ENCODE measurements at places on chromosomes 12 and 14.

DNA sequence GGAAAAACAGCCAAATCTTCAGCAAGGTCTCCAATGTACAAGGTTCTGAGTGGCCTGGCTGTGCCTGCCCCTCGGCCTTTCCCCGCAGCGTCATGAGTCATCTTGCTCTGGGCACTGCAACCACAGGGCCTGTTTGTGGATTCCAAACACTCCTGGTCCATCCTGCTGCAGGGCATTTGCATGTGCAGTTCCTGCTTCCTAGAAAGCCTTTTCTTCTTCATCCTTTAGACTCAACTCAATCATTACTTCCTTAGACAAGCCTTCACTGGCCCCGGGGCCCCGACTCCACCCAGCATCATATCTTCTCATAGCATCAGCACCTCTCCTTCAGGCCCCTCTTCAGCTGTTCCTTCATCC is 101.8 kb upstream of the EGLN3 start:
- DNase-seq: no peak

- no peak for DNase-seq
Measured at GRCh38 chr12:66244446-66244845, 55.4 kb downstream of the IRAK3 start.

DNA sequence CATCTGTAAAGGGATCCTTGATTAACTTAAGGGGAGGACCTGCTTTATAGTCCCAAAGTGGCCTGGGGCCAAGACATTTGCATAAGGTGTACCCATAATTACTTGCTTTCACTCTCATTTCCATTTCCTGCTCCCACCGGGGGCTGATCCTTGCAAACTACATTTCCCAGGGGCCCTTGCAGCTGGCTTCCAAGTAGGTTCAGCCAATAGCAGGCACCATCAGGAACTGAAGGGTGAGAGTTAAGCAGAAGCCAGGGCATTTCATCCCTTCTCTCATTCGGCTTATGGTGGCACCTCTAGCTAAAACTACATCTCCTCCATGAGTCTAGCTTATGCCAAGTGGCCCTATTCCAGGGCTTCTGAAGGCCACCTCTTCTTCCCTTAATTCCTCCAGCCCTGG is 88.8 kb downstream of the CCDC60 start:
- DNase-seq: no peak

GRCh38 chr12:59972905-59973304 is 377.1 kb downstream of the SLC16A7 start:
- no peak for DNase-seq

- no peak for DNase-seq
Measured at GRCh38 chr12:69653703-69654102, 43.0 kb upstream of the LRRC10 start.

- no peak for DNase-seq
Measured at GRCh38 chr14:37285220-37285619, 87.5 kb downstream of the MIPOL1 start.

GRCh38 chr12:53781228-53781801 is 29.5 kb upstream of the CISTR start:
- DNase-seq: no peak

DNA sequence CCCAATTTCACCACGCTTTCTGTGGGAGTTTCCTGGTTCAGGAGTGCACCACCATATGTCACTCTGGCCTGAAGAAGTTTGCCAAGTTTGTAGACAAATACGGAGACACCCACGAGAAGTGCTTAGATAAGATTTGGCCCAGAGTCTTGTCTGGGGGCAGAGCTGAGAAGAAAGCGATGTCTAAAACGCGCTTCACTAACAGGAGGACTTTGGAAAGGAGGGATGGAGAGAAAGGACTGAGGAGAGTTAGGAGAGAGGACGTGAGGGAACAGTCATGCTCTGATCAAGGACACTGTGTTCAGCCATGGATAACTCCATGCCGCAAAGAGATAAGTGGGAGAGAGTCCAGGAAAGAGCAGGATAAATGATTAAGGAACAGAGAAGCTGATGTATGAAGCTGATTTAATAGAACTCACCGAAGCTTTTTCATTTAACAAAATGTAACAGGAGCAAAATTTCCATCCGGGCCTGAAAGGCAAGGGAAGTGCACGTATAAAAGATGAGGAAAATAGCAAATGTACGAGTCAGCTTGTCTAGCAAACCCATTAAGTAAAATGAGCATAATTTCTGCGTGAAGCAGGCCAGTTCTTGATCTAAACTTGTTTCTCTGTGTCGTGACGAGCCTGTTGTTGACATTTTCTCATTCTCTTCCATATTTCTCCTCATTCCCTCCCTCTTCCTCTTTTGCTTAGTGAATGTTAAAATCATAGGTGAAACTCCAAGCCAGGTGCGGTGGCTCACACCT is 23.4 kb upstream of the MAP3K9 start:
- no peak for DNase-seq

DNA sequence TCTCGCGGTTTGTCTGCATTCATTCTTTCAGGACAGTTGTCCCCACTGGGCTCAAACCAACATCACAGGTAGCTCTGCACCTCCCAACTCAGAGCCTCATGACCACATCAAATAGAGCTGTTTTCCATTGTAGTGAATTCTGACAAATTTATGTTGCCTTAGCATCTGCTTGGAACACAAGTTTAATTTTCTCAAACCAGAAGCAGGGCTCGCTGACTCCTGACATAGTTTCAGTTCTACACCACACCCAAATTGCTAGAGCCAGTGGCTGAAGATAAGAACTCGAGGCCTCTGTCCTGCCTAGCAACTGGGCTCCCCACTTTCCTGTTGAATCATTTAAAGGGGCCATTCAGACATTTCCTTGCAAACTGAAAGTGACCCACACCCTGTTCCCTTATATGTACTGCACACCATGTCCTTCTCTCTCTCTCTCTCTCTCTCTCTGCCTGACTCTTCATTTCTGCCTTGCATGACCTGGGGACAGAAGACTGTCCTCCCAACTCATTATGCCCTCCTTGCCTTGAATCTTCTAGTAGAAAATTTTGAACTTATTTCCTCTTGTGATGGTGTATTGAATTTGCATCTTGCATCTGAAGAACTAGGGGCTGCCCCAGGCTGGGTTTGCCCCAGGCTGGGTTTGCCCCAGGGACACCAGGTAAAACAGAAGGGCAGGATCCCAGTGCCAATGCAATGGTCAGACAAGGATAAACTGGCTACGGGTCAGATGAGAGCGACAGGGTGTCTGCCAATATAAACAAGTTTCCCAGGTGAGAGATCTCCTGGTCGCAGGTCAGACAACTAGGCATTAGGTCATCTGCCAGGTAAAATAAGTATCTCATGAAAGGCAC is 9.7 kb upstream of the WSCD2 start:
- no peak for DNase-seq

DNA sequence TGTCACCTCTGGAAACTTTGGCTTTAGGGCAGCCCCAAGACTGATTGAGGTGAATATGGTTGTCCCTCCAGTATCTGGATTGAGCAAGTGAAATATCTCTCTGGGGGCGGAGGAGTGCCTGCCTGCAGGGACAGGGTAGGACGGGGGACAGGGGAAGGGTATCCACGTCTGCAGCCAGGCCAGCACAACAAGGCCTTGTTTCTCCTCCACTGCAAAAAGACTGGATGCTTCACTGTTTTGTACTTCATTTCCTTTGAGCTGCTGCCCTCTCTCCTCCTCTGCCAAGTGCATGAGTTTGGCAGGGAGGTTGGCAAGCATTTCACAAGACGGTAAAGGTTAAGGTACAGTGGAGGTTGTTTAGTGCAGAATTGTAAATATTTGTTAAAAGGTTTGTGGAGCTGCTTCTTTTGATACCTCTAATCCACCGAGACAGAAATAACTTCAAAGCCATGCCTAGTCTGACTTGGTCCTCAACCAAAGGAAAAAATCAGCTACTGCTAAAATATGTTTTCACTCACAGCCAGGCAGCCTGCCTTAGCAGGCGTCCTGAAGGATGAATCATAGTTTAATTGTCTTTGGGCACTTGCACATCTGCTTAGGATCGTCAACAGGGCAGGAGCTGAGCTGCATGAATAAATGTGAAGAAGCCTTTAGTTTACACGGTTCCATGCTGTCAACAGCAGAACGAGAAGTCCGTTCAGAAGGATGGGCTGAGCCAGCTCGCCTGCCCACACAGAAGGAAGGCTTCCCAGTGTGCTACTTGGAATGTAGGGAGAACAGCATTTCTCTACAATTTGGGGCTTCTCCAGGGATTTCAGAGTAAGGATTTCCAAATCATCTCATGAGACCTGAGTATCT is 269.7 kb downstream of the TTC6 start:
- DNase-seq: no peak

- no peak for DNase-seq
Measured at GRCh38 chr14:105487449-105487985, 831 bp downstream of the CRIP1 start.

DNA sequence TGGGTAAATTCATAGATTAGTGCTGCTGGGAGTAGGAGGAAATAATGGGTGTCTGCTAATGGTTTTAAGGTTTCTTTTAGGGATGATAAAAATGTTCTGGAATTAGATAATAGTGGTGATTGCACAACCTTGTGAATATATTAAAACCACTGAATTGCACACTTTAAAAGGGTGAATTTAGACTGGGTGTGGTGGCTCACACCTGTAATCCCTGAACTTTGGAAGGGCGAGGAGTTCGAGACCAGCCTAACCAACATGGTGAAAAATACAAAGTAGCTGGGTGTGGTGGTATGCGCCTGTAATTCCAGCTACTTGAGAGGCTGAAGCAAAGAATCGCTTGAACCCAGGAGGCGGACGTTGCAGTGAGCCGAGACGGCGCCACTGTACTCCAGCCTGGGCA is 1.3 kb downstream of the RAD52 start:
- DNase-seq: no peak

DNA sequence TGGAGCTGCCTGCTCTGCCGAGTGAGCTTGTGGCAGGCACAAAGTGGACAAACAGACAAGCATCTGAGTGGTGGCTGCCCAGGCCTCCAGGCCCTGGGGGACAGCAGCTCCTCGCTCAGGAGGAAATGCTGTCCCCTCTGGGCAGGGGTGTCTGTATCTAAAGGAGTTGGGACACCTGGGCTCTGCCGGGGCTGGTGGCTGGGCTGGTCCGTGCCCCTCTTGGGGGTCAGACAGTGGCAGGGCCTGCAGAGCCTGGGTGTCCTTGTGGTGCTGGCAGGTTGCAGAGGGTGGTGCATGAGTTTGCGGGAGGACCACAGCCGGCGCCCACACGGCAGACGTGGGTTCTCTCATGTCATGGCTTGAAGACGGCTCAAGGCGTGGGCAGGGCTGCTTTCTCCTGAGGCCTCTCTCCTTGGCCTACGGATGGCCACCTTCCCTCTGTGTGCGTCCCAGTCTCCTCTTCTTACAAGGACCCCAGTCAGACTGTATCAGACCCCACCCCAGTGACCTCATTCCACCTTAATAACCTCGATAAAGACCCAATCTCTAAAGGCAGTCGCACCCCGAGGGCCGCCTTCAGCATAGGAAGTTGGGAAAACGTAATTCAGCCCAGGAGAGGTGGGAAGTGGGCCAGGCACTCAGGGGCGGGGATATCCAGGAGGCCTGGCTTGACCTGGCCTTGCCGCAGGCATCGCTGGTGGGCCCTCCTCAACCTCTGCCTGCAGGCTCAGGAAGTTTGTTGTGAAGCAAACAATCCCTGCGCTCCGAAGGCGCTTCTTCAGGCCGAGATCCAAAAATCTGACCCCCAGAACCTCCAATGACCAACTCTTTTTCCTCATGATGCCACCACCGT is 110.0 kb downstream of the KIF26A start:
- no peak for DNase-seq

DNA sequence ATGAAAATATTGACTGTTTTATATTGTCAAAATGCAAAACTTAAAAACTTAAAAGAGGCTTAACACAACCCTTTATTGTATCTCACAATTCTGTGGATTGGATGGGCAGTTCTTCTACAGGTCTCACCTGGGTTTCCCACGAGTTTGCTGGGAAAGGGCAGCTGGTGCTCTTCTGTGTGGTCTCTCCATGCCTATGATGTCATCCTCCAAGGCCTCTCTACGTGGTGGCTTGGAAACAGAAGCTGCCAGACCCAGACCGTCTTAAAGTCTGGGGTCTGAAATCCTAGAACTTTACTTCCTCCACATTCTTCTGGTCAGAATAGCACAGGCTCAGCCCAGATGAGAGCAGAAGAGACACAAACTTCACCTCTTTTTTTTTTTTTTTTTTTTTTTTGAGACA is 36.5 kb upstream of the KICS2 start:
- DNase-seq: no peak

DNA sequence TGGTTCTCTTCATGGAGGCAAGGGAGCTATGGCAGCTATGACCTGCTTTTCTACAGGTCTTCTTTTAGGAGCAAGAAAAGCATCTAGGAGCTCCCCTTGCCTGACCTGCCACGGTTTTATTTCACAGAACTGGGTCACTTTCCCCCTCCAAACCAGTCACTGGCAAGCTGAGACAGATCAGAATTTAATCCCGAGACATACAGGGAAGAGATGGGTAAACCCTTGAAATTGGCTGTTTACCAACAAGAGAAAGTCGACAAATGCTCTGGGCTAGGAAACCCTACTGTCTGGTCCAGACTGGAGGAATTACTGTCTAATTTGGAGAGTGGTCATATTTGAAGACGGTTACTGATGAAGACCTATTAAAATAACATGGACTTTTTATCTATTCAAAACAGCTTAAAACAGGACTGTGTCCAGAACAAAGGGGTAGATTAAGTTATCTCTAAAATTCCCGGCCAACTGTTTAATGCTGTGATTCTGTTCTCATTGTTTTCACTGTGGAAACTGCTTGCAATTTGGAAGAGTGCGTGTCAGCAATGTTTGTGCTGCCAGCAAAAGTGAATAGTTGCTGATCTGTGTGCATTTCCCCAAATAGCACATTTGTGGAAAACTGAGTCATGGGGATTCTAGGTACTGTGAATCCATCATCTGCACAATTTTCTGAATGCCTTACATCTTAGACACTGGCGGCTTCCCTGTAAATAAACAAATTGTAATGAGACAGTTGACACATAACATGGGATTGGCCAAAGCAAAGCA is 73.4 kb upstream of the EEA1 start:
- DNase-seq: no peak

- no peak for DNase-seq
Measured at GRCh38 chr12:41897593-41897992, 247.1 kb downstream of the GXYLT1 start.

GRCh38 chr12:108820707-108821406 is 36.5 kb downstream of the SSH1 start:
- DNase-seq: no peak

GRCh38 chr14:85528080-85528896 is 1.7 kb upstream of the FLRT2 start:
- DNase-seq: no peak

GRCh38 chr12:106204312-106204711 is 43.5 kb downstream of the CKAP4 start:
- no peak for DNase-seq

- peak; percentile 14 for DNase-seq
Measured at GRCh38 chr12:120290609-120291305, 946 bp downstream of the RNU4-2 start.

DNA sequence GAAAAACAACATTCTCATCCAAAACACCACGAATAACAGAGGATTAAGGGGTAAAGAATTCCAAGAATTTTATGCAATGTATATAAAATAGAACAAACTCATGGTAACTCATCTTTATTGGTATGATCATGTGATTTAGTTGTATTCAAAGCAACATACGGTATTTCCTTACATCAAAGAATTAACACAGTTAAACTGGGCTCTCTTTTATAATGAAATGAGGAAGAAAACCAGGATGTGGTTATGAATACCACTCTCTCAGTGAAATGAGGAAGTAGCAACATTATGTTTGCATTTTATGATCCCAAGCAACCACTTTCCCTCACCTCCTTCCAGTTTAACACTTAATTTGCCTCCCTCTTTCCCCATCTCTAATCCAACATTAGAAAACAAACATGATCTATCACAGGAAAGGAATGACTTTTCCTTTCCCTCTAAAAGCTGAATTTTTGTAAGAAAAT is 22.9 kb downstream of the SPTLC2 start:
- DNase-seq: no peak

Data from stimulated activated CD4-positive, alpha-beta T cell treated with anti-CD3 and anti-CD28 coated beads, Interleukin-1b, Interleukin-23, amount 100 ng/mL, for 24 hours (primary cell).